ENCODE measurements at places on chromosomes 6 and 20.

GRCh38 chr6:27163834-27164233 lies 83.7 kb upstream of the PRSS16 start:
- DNase-seq = no peak

- no peak for DNase-seq
These were observed 23.3 kb downstream of the RAMACL start for GRCh38 chr6:166563200-166563599.

DNA sequence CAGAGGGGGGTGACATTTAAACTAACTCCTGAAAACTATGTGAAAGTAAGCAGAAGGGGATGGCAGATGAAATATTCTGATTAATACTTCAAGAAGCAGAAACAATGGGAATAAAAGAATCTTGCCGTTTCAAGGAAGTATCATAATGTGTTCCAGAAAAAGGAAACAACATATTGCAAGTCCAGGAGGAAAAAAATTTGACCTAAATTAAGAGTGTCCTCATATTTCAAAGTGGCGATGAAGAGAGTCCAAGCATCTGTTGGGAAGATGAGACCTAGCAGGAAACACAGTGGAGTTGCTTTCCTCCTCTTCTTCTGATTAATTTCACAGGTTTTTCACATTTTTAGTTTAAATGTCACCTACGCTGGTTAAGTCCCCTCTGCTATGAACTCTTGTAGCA lies 45.6 kb upstream of the TNFAIP3 start:
- DNase-seq = no peak

DNA sequence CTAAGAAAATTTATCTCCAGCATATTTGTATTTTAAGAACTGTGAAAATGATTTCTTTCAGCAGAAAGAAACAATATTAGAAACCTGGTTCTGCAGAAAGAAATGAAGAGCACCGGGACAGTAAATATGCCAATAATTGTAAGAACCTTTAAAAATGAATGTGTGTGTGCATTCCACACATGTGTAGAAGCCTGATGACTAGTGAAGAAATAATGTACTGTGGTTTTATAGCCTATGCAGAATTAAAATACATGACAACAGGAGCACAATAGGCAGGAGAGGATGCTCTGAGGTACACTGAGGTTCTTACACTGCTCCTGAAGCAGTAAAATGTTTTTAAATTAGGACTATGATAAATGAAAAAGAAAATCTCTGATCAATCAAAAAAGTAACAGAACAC lies 48.9 kb downstream of the SNX14 start:
- no peak for DNase-seq

DNA sequence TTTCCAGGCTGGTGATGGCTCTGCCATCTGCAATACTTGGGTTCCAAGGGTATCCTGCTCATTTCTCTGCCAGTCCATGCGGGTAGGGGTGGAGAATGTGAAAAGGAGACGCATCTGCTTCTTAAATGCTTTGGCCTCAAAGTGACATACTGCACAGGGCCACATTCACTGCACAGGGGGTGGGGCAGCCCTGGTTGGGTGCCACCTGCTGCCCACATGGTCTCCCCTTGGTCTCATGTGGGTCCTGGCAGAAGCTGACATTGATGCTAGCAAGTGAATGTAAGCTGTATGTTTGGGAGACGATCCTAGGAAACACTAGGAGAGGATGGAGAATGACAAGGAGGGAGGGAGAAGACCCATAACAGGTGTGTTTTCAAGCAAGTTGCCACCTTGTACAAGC lies 140.9 kb downstream of the EDN3 start:
- no peak for DNase-seq

DNA sequence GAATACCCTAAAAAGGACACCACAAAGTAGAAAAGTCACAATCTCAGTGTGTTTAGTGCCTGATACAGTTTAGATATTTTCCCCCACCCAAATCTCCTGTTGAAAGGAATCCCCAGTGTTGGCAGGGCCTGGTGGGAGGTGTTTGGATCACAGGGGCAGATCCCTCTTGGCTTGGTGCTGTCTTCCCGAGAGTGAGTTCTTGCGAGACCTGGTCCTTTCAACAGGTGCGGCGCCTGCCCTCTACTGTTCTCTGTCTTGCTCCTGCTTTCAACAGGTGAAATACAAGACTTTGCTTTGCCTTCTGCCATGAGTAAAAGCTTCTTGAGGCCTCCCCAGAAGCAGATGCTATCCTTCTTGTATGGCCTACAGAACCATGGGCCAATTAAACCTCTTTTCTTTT lies 534.3 kb upstream of the NRSN1 start:
- DNase-seq = no peak

DNA sequence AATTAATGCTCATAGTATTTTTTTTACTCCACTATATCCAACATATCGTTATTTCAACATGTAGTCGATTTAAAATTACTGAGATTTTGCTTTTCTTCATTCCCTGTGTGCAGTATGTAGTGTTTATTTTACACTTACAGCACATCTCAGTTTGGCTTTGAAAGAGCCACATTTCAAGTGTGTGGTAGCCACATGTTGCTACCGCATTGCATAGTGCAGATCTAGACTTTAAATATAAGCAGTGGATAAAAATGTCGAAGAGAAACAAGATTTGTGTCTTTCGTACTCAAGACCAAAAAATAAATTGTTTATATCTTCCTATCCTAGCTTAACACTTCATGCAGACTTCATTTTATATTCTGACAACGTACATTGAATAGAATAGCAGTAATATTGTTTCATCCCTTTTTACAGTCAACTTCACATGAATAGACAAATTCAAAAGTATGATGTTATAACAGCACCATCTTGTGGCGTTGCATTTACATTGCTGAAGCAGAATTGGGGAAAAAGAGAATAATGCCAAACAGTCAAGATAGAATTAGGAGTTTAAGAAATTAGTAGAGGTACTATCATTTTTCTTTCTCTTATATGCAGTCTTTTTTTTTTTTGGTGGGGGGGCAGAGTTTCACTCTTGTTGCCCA lies 29.9 kb downstream of the FBXO5 start:
- no peak for DNase-seq

DNA sequence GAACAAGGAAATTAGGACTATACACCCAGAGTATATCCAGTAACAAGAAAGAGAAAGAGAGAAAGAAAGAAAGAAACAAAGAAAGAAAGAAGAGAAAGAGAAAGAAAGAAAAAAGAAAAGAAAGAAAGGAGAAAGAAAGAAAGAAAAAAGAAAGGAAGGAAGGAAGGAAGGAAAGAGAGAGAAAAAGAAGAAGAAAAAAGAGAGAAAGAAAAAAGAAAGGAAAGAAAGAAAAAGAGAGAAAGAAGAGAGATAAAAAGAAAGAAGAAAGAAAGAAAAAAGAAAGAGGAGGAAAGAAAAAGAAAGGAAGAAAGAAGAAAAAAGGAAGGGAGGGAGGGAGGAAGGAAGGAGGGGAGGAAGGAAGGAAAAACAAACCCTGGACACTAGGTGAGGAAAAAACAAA lies 981.8 kb downstream of the TBC1D32 start:
- no peak for DNase-seq

- DNase-seq = no peak
These were observed 8.7 kb upstream of the SDHAF4 start for GRCh38 chr6:70557998-70558397.

DNA sequence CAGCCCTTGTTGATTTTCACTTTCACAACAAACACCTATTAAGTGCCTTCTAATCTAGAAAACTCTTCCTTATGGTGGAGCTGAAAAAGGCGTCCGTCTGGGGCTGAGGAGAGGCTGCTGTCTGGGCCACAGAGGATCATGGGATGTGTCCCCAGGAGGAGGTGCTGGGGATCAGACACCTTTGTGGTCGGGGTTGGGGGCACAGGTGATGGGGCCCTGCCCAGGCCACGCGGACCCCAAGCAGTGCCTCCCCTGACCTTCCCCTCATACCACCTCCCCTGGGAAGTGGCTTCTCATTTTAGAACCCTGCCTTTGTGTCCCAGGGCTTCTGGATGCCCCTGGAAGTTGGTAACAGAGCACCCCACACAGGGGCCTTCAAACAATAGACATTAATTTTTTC lies 41.1 kb downstream of the SUN5 start:
- DNase-seq = no peak

DNA sequence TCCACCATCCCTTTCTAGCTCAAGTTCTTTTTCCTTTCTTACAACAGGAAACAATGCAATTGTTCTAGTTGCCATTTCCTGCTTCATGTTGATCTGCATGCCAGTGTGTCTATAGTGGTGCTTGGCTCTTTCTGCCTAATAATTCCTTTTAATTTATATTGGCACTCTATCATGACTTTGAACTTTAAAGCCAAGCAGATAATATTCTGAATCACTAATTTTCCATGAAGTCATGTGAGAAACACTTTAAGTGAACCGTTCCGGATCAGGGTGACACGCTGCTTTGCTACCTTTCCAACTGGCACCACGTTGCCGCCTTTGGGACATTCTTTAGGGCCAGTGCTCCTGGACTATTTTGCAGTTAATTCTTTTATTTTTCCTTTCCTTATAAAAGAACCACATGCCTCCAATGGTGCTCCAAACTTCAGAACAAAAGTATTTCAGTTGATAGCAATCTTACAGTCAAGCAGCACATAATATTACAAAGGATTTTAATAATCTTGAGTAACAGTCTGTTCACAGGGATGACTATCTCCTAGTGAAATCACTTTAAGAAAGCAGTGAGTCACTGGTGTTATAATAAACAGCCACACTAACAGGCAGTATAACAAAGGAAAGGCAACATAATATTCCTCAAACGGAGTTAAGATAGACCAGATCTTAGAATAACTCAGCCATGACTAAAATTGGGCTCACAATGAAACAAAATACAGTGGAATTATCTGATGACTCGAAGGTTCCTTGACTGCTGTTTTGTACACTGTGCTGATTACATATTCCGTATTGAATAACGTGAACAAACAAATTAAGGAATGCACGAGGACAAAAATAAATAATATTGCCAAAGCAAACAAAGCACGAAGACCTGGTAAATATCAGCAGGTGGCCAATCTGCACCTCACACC lies 19.0 kb upstream of the BLOC1S5 start:
- no peak for DNase-seq

- DNase-seq = no peak
These were observed 74.6 kb upstream of the CD93 start for GRCh38 chr20:23160536-23161243.

DNA sequence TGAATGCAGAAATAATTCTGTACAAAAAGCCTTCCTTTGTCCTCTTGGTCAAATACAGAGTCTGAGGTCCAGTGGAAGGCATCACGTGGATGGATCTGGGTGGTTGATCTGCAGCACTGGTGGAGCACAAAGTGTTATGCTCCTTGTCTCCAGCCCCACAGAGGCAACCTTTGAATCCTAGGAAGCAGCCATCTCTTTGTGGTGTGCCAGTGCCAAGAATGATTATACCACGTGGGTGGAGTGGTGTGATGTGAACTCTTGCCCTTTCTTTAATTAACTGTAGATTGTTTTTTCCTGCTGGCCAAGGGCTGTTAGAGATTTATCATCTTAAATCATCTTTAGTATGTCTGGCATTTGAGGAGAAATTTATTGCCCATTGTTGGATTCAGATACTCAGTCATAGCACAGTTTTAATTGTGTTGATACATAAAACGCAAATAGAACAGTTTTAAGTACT lies 31.1 kb downstream of the NCOA7 start:
- no peak for DNase-seq

GRCh38 chr6:169723200-169723909 lies 945 bp downstream of the PHF10 start:
- DNase-seq = peak; percentile 31

GRCh38 chr20:38253571-38253970 lies 7.0 kb downstream of the KIAA1755 start:
- DNase-seq = no peak

- DNase-seq = no peak
These were observed 38.1 kb upstream of the THBS2 start for GRCh38 chr6:169291646-169292337.

GRCh38 chr20:47237715-47238114 lies 118.8 kb downstream of the ZMYND8 start:
- no peak for DNase-seq

GRCh38 chr6:53790886-53791285 lies 3.9 kb upstream of the LRRC1 start:
- no peak for DNase-seq

- no peak for DNase-seq
These were observed 11.1 kb upstream of the CD164 start for GRCh38 chr6:109393157-109393885.

DNA sequence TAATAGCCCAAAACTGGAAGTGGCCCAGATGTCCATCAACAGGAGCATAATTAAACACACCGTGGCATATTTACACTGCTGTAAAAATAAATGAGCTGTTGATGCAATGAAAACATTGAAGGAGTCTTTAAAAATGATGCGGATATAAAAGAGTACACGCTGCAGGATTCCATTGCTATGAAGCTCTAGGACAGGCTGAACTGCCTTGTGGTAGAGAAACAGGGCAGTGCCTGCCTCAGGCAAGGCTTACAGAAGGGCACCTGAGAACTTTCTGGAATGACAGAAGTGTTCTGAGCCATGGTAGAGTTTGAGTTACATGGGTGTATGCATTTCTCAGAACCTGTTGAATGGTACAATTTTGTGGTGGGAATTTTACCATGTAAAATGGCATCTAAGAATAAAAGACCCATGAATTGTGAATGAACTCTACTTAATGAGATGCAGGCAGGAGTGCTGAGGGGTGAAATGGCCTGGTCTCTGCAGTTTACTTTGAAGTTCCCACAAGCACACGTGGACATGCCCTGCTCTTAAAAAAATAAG lies 45.3 kb upstream of the RIN2 start:
- DNase-seq = no peak

GRCh38 chr6:90209527-90209926 lies 87.1 kb downstream of the BACH2 start:
- no peak for DNase-seq

DNA sequence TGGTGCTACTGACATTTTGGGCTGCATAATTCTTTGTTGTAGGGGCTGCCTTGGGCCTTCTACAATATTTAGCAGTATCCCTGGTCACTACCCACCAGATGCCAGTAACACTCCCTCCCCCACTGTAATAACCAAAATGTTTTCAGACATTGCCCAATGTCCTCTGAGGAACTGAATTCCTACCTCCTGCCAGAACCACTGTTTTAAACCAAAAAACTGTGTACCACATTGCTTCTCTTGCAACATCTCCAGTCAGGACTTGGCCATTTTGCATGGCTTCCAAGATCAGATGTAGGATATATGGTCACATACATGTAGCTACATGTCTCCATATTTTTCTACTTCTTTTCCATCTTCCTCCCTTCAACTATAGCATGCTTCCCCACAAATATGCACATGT lies 97.4 kb upstream of the IFNGR1 start:
- DNase-seq = no peak

Data from stimulated activated CD4-positive, alpha-beta T cell treated with anti-CD3 and anti-CD28 coated beads, TNF-alpha, amount 100 ng/mL, for 24 hours (primary cell).